NCI-H524 (cell line): ENCODE measurements at places on chromosomes 2 and 18.

GRCh38 chr2:110211938-110212858, at the start of gene MTLN:
MTLN (minus strand) TSS chr2:110212547; CDS start chr2:110212525, 22 bp downstream.
- peak; percentile 46 for DNase-seq

DNA sequence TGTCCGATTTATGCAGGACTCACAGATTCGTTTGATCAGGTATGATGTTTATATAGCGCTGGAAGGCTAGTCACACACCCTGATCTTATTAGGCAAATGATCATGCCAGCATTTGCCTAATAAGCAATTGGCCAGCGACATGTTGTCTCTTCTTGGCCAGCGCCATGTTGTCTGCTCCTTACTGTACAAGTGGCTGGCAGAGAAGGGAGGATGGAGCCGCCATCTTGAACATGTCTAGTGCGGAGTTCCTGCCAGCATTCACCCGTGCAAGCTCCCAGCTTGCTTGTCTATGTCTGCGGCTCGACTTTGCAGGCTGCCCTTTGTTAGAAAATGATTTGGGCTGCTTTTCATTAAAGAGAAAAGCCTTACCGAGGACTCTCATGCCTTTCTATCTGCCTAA, 106.3 kb downstream of the TFCP2L1 start:
- no peak for DNase-seq

- DNase-seq: no peak
Observed at GRCh38 chr2:28288620-28289019, 104.0 kb upstream of the FOSL2 start.

DNA sequence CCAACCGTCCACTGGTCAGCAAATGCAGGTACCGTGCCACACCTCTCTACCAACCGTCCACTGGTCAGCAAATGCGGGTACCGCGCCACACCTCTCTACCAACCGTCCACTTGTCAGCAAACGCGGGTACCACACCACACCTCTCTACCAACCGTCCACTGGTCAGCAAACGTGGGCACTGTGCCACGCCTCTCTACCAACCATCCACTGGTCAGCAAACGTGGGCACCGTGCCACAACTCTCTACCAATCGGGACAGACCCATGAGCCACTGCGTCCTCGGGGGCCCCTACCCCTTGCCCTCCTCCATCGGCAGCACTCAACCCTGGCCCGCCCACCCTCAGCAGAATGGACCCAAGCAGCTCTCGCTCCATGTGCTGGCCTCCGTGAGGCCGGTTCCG, 226.4 kb upstream of the SALL3 start:
- no peak for DNase-seq

- peak; percentile 83 for DNase-seq
Observed at GRCh38 chr2:66434679-66435548, at the start of gene MEIS1. MEIS1 (plus strand) TSS chr2:66435125; CDS start chr2:66435857, 732 bp downstream.

DNA sequence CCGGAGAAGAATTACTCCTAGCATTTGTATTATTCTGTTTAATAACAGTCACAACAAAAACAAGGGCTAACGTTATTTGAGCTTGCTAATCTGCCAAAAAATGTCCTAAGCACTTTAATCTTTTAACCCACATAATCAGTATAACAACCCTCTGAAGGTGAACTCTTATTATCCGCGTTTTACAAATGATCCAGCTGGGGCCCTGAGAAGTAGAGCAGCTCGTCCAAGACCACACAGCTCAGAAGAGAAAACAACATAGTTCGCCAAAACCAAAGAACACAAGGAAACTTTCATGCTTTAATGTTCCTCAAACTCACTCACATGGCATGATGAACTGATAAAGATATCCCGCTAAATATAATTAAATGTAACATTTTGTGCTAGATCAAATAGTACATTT, 159.7 kb upstream of the ZNF236 start:
- no peak for DNase-seq
